ENCODE measurements at places on chromosomes 3 and 15.

DNA sequence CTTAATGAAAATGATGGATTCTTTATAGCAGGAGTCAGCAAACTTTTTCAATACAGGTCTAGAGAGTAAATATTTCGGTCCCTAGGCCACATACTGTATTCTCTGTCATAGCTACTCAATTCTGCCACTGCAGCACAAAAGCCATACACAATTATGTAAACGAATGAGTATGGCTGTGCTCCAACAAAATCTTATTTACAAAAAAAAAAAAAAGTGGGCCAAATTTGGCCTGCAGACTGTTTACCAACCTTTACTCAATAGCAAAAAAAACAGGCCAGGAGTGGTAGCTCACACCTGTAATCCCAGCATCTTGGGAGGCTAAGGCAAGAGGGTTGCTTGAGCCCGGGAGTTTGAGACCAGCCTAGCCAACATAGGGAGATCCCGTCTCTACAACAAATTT lies 41.1 kb downstream of the TTBK2 start:
- DNase-seq, result no peak

GRCh38 chr3:112900113-112900512 lies 53.4 kb upstream of the CD200R1L start:
- DNase-seq, result no peak

GRCh38 chr3:177598097-177598833 lies 401.0 kb upstream of the TBL1XR1 start:
- no peak for DNase-seq

DNA sequence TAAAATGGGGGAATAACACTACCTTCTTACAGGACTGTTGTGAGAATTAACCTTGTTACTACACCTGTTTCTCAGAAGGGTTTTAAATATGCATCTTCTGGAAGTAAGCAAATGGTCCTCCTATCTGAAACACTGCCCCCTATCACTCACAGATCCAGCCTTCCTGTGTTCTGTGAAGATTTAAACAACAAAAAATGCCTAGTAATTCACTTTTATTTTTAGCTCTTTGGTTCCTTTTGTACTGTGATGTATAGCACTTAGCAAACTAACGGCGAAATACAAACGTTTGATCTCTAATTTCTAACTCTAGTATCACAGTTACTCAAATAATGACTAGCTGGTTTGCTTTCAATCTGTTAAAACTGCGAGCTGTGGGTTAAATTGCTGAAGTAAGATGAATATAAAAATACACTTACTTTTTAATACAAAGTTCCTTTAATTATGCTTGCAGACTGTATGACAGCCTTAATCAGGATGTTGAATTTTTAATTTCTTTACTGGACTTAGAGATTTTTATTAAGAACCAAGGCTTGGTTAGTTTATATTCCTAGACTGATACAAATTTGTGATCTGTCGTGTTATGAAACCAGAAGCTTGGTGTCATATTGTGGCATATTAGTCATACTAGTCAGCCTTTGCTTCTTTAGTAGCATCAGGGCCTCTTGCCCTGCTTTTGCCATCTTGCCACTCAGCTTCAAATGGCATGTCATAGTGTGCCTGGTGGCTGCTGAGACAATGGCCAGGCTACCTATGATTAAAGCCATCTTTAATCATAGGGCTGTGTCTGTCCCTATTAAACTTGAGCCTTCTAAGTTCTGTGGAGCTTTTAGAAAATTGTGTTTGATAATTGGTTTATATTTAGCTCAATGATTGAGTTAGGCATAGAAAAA lies 9.2 kb downstream of the EIF3J start:
- peak; percentile 29 for DNase-seq

- DNase-seq, result no peak
These were observed 6.1 kb upstream of the OSTN start for GRCh38 chr3:191192941-191193340.

GRCh38 chr15:69679623-69680228 lies 227.1 kb downstream of the RPLP1 start:
- no peak for DNase-seq

GRCh38 chr3:111106993-111107661 lies 35.5 kb downstream of the NECTIN3 start:
- no peak for DNase-seq

DNA sequence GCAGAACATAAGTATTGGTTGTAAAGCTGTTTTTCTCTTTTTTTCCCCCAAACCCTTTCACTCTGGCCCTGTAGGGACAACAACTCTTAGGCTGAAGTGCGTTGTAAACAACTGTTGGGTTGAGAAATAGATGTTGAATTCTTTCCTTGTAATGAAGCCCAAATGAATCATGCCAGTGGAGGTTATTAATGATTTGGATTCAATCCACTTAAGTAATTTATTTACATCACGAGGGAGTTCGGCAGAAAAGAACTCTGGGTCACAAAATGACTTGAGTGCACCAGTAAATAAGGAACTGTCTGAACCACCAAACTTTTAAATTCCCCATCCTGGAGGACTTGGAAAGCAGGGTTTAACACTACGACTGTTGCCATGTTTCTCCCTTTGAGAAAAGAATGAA lies 218.9 kb downstream of the PDZRN3 start:
- no peak for DNase-seq

DNA sequence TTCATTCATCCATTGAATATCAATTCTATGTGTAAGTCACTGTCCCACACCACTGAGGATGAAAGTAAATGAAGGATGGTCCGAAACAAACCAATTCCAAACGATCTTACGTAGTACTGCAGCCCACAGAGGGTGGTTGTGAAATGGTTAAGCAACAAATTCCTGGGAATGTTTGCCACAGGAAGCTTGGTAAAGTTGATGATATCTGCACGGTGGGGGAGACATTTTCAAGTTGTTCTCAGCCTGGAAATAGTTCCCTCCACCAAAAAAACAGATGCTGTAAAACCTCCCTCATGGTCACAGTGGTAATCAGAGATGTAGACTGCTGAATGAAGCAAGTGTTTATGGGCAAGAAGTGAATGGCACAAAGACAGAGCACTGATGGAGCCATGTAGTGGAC lies 35.9 kb upstream of the BNC1 start:
- peak; percentile 91 for DNase-seq

DNA sequence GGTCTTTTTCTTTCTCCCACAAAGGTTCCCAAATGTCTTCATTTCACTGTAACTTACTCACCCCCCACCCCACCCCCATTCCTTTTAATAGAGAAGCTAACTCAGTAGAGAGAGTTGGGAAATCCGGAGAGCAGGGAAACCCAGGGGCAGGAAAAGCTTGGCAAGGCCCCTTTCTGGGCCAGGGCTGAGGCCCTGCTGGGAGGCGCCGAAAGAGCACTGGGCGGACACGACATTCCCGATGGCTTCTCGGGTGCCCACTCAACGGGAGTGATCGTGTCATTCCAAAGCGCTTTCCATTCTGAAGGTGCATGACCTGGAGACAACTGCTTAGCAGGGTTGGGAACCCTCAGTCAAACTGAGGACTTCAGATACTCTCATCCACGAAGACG lies 1.6 kb upstream of the DALRD3 start:
- DNase-seq, result no peak

GRCh38 chr3:85781806-85782205 lies 823.0 kb downstream of the CADM2 start:
- peak; percentile 12 for DNase-seq

DNA sequence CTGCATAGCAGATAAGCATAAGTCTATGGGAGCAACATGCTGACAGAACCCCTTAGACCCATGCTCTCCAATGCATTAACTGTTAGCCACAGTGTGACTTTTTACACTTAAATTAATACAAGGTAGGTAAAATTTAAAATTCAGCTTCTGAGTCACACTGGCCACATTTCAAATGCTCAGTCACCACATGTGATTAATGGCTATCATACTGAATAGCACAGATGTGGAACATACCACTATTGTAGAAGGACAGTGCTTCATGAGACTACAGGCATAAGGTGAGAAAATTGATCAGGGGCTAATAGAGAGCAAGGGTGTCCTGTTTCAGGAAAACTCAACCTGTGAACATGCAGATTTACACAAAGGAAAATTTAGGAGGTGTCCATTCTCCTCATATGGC lies 357.0 kb upstream of the SEMA6D start:
- DNase-seq, result no peak

- DNase-seq, result no peak
These were observed 60.4 kb downstream of the MB21D2 start for GRCh38 chr3:192857260-192857661.

GRCh38 chr3:118501152-118501551 lies 533.5 kb downstream of the IGSF11 start:
- peak; percentile 2 for DNase-seq

- DNase-seq, result no peak
These were observed 49.1 kb upstream of the TMEM158 start for GRCh38 chr3:45275006-45275704.

- peak; percentile 56 for DNase-seq
These were observed 93.5 kb downstream of the FLNB start for GRCh38 chr3:58101499-58102389.

GRCh38 chr3:170413291-170413690 lies 5.4 kb upstream of the CLDN11 start:
- no peak for DNase-seq

DNA sequence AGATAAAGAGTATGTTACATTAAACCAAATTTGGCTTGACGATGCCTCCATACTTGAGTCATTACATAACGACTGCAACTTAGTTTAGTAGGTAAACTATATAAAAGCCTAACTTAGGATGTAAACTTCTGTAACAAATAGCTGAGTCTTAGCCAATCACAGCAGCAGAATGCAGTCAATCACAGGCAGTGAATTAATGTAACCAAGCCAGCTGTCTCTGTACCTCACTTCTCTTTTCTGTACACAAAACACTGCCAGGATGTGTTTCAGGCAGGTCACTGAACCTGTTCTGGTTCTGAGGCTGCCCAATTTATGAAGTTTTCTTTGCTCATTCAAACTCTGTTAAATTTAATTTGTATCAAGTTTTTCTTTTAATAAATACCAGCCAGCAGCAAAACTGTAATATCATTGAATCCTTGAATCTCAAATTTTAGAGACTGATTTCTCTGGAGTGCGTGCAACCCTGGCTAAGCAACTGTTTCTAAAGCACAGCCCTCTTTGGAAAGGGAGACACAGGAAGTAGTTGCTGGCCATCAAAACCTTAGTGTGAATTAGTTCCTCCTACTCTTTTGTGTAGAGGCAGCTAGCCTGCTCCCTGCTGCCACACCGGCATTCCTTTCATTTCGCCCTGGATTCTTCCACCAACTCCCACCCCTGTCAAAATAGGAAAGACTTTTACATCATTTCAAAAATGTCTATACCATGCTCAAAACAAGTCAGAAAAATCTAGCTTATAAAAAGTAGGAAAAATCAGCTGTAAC lies 15.2 kb downstream of the RFTN1 start:
- DNase-seq, result no peak

- no peak for DNase-seq
These were observed 8.8 kb upstream of the PRKAR2A start for GRCh38 chr3:48856469-48856868.

DNA sequence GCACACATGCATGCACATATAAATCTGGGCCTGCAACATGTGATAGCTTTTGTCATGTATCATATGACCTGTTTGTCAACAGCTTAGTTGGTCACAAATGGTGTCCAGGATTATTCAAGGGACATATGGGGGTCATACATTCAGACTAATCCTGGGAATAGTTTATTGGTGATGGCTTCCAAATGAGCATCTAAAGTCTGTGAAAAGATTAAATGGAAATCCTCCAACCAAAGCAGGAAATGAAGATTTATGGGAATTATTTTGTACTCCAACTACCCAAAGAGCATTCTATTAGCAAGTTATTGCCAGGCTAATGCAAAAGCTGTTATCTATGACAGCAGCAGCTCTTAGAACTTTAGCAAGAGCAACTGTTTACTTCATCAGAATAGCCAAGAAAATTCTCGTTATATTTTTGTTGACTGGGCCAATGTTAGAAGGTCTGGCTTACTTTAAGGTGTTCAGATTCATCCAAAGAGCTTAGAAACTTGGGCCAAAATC lies 7.1 kb downstream of the FSTL1 start:
- no peak for DNase-seq

DNA sequence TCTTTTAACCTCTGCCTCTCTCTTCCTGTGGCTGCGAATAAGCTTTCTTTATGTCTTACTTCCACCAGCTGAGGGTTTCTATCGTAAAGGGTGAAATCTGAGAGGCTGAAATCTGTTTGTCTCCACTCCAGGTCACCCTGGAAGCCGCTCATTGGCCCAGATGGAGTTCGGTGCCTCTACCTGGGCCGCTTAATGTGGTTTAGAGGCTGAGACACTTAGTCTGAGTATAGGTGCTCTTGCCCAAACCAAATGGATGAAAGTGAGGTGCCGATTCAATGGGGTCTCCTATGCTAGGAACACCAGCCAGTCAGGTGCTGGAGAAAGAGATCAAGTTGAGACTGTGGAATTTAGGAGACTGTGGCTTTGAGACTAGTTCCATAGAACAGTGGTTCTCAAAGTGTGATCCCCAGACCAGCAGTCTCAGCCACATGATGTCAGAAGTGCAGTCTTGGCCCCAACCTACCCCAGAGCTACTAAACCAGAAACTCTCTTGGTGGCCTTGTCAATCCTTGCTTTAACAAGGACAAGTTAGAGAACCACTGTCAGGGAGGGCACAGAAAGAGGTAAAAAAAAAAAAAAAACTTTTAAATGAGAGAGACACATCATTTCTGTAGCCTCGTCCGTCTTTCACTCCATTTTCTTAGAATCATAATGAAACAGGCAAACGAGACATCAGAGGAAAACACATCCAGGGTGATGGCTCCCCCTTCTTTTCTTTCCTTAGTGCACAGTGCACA lies 54.9 kb upstream of the CCR2 start:
- DNase-seq, result no peak

DNA sequence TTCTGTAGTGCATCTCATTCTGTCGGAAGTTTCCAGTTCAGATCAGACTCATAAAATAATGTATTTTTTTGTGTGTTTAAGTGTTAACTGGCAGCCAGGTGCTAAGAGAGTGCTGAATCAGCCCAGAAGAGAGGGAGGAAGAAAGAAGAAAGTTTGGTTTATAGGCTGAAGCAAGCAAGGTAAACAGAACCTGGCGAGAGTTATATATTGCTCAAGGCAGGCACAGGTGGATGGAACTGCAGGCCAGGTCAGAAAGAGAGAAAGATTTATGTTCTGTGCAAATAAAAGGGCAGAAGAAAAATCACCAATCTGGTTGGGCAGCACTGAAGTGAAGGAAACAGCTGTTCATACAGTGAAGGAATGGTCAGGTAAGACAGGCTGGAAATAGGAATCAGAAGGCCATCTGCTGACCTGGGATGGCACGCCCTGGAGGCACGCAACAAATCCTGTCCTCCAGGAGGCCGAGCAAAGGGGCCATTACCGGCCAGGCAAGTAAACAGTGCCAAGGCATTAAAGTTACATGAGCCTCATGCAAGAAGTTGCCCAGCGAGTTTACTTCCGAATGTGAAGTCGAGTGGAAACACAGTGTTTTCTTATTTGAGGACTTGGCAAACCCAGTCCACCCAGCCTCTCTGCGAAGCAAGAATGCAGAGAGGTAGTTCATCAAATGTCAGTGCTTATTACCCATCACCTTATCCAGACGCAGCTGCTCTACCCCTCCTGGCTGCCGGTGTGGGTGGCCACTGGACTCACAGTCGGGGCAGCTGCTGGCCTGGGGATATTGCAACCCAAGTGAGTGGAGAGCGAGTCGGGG lies 309.8 kb downstream of the VPS13C start:
- peak; percentile 19 for DNase-seq

Data from renal cortical epithelial cell (primary cell).